ENCODE measurements at places on chromosomes 3 and 15. TPM values are rescaled to one million over a fixed set of nuclear protein-coding genes. Genes with fewer than 3 reads are reported as not detected.

Gene SERINC4
- total RNA-seq = not detected

Gene LRRC31
- total RNA-seq = not detected

GRCh38 chr3:136682740-136683312 lies 69.4 kb downstream of the STAG1 start:
- no peak for DNase-seq

GRCh38 chr15:45468294-45468693 lies 54.3 kb downstream of the SLC30A4 start:
- DNase-seq = no peak

- DNase-seq = no peak
These were observed 101.6 kb downstream of the ZPLD1 start for GRCh38 chr3:102536456-102536855.

Data from tibial nerve (tissue), 4 donors.